ENCODE measurements at places on chromosomes 12 and 14. TPM values are rescaled to one million over a fixed set of nuclear protein-coding genes. Genes with fewer than 3 reads are reported as not detected.

Gene SMOC1
- polyA plus RNA-seq: not detected

Gene CLEC1B
- not detected for polyA plus RNA-seq

Gene MORN3
- polyA plus RNA-seq: 8.7 TPM

Gene KRT77
- 0.10 TPM for polyA plus RNA-seq

Gene C1RL
- polyA plus RNA-seq: 2.9 TPM

Gene ESR2
- 0.12 TPM for polyA plus RNA-seq

Gene NDRG2
- polyA plus RNA-seq: 29.2 TPM

Gene TAS2R10
- not detected for polyA plus RNA-seq

Gene CLEC4A
- 2.1 TPM for polyA plus RNA-seq

Gene LRRIQ1
- polyA plus RNA-seq: not detected

Gene RIPK3
- 11.7 TPM for polyA plus RNA-seq

Gene OTX2
- polyA plus RNA-seq: not detected

Gene TMEM119
- 0.13 TPM for polyA plus RNA-seq

Gene KRT82
- not detected for polyA plus RNA-seq

Gene BEGAIN
- 0.64 TPM for polyA plus RNA-seq

Gene TAS2R14
- polyA plus RNA-seq: 0.60 TPM

Gene PRH2
- not detected for polyA plus RNA-seq

Gene ACOT4
- polyA plus RNA-seq: 2.6 TPM

Gene DENND5B
- not detected for polyA plus RNA-seq

Gene IKZF4
- 0.54 TPM for polyA plus RNA-seq

All from naive thymus-derived CD4-positive, alpha-beta T cell (primary cell).